NCI-H1694 treated with DMSO at 0.1 percent for 48 hours (cell line): ENCODE measurements at places on chromosomes 12 and 14.

- no peak for DNase-seq
Measured at GRCh38 chr12:38385486-38385885, 68.9 kb downstream of the ALG10B start.

DNA sequence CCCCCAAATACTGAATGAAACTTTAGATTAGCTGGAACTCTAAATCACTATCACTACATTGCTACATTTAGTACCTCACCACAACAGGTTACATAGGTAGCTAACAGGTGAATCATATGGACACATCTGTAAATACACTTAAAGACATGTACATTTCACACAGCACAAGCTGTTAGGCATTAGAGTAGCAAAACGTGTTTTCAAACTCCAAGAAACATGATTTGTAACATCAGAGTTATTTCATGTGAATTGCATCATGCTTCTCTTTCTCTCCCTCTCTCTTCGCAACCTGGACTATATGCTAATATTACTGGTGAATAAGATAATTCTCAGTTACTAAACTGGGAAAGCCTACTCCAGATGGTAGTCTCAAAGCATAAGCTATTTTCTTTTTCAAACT, 4.3 kb downstream of the SEL1L start:
- no peak for DNase-seq

- no peak for DNase-seq
Measured at GRCh38 chr12:64019101-64019500, 174.6 kb downstream of the SRGAP1 start.

DNA sequence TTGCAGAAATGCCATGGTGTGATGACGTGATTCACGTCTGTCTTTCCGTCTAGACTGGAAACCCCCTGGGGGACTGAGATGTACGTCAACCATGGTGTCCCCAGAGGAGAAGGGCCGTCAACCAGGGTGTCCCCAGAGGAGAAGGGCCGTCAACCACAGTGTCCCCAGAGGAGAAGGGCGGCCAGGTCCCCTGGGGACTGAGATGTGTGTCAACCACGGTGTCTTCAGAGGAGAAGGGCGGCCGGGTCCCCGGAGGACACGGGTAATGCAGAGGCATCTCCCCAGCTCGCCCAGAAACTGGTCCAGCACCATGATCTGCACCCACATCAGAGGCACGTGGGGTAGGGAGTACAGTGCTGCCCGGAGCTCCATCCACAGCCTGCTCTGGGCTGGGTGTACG, 30.6 kb upstream of the GALNT9 start:
- no peak for DNase-seq

GRCh38 chr14:79730953-79731352, 480.4 kb downstream of the DIO2 start:
- no peak for DNase-seq

DNA sequence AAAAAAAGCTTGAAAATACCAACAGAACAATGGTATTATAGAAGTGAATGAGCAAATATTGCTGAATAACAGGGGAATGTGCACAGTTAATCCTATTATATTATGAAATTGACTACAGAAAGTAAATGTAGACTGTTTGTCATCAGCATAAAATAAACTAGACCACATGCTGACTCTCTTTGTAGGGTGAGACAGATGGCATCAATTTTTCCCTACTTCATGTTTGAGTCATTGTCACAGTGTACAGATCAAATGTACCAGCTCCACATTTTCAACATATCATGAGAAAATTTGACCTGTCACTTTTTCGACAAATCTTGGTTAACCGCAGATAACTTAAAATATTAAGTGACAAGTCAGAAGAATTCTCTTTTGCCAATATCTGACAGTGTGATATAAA, 421.0 kb downstream of the RPL10L start:
- DNase-seq: no peak

- peak; percentile 47 for DNase-seq
Measured at GRCh38 chr12:132428936-132429601, 60.9 kb upstream of the FBRSL1 start.

DNA sequence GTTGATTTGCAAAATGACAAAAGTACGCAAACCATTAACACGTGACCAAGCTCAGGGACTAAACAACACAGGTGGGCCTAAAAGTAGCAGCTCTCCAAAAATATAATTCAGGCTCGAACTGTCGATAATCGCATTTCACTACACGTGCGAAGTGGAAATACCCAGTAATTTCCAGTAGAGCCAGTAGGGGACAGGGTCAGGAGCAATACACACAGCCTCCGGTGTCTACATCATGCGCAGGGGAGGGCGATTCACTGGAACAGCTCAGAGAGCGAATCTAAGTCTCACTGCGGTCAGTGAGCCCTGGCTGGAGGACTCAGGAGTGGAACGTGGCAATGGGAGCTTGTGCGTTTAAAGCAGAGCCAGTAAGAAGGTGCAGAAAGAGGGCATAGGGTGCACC, 40.4 kb downstream of the SETD3 start:
- DNase-seq: no peak

- DNase-seq: no peak
Measured at GRCh38 chr12:5510251-5510805, 78.4 kb downstream of the NTF3 start.

DNA sequence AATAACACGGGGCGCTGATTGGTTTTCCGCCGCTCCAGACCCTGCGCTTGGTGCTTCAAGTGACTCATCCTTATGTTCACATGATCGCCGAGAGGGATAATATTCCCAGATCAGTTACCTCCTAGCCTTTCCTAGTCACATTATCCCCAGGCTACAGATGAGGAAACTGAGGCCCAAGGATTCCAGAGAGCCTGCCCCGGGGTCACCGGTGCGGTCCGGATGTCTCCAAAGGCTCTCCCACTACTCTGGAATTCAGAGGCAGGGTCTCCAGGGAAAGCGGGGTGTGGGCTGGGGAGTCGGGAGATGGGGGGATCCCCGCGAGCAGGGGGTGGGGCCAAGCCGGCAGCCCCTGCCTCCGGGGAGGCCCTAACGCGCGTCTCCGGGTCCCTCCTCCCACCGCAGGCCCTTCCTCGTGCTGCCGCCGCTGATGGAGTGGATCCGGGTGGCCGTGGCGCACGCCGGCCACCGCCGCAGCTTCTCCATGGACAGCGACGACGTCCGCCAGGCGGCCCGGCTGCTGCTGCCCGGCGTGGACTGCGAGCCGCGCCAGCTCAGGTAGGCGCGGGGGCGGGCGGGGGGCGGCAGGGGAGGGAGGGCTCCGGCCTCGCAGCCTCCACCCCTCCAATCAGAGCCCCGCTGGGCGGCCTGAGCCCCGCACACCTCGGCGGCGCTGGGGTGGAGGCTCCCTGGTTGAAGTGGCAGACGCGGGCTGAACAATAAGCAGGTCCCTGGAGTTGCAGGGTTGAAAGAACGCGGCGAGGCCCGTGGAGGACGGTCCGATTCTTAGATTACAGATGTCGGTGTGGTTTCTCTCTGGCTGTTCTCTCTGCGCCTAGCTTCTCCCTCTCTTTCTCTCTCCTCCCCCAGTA, 104.6 kb upstream of the PWP1 start:
- DNase-seq: no peak

GRCh38 chr12:131893605-131894312, 663 bp upstream of the ULK1 start:
- no peak for DNase-seq

DNA sequence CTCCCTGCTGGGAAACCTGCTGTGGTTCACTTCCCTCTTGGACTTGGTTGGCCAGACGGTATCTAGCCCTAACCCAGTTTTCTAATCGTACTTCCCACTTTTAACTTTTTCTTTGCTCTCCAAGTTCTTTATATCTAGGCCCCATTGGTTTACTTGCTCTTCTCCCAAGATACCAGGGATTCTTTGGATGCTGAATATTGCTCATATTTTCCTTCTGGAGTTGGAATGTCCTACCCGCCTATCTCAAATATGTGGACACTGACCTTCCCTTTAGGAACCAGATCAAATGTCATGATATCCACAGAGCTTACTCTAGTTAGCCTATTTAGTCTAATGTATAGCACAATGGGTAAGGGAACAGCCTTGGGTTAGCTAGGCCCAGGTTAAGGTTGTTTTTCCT, 228.6 kb downstream of the DACT1 start:
- DNase-seq: no peak

GRCh38 chr12:132492951-132493350, 3.0 kb downstream of the FBRSL1 start:
- no peak for DNase-seq

- DNase-seq: no peak
Measured at GRCh38 chr14:95480109-95480886, 36.2 kb downstream of the SYNE3 start.

- no peak for DNase-seq
Measured at GRCh38 chr12:83224012-83224411, 537.3 kb downstream of the TMTC2 start.

- DNase-seq: no peak
Measured at GRCh38 chr12:47107926-47108325, 28.2 kb upstream of the AMIGO2 start.

DNA sequence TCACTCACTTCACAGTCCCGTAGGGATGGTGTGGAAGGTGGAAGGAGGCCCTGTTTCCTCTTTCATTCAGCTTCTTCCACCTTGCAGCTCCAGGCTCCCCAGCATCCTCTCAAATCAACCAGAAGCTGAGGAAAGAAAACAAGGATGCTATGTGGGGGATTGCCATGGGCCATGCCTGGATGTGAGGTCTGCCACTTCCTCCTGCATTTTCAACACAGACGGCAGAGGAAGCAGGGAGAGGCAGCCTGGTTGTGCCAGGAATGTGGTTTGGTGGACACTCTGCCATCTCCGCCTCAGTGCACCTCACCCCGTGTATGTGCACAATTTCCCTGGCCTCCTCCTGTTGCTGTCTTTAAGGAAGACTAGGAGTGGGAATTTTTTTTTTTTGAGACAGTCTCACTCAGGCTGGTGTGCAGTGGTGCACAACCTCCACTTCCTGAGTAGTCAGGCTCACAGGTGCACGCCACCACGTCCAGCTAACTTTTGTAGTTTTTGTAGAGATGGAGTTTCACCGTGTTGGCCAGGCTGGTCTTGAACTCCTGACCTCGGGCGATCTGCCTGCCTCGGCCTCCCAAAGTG, 99.2 kb downstream of the SLC15A4 start:
- no peak for DNase-seq

- DNase-seq: no peak
Measured at GRCh38 chr14:75298187-75298965, 19.7 kb downstream of the FOS start.

- DNase-seq: no peak
Measured at GRCh38 chr14:21025371-21026273, 761 bp upstream of the NDRG2 start.

GRCh38 chr12:119869720-119870119, 7.4 kb downstream of the CIT start:
- peak; percentile 55 for DNase-seq

- DNase-seq: no peak
Measured at GRCh38 chr14:85549697-85550096, 19.8 kb downstream of the FLRT2 start.

DNA sequence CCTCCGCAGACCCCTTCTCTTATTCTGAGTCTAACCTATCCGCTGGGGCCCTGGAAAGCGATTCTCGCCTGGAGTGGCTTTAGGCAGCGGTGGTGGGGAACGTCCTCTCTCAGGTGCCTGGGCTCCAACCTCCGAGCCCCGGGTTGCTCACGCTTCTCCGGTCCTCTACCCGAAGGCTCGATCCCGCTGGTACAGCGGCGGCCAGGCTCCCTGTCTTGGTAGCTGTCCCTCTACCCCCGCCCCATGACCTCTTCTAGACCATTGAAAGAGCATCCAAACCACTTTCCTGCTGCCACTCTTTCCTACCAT, 505 bp upstream of the HEBP1 start:
- peak; percentile 66 for DNase-seq

GRCh38 chr12:110171186-110171538, 47.0 kb downstream of the IFT81 start:
- DNase-seq: no peak

GRCh38 chr12:124357616-124358015, 62.7 kb downstream of the RFLNA start:
- DNase-seq: no peak

DNA sequence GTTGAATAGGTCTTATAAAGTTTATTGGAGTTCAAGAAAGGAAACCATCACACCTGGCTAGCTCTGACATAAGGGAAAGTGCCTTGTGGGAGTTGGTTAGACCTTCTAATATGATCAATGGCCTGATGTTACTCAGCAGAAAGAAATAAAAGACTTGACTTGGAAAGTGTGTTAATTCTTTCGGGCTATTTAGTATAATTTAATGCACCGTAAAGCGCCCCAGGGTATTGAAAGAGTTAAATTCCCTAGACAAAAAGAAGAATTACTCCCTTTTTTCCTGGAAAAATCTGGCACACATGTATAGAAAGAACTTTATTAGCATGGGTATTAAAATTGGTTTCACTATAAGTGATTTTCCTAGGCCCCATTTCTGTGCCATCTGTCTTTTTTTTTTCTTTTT, 1125.7 kb upstream of the FLRT2 start:
- no peak for DNase-seq

DNA sequence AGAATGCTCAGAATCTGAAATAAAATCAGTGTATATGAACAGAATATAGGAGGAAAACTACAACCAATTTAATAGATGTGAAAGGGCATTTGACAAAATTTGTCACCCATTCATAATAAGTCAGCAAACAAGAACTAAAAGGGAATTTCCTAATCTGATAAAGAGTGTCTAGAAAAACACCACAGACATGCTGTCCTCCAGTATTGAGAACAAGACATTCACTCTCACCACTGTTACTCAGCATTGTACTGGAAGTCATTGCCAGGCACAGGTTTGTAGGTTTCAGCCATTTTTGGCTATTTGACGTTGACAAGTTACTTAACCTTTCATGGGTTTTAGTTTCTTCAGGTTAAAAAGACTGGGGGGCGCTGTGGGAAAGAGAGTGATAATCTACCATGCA, 13.2 kb downstream of the EIF2S1 start:
- no peak for DNase-seq

- no peak for DNase-seq
Measured at GRCh38 chr12:3304436-3305165, 186.4 kb upstream of the PRMT8 start.

DNA sequence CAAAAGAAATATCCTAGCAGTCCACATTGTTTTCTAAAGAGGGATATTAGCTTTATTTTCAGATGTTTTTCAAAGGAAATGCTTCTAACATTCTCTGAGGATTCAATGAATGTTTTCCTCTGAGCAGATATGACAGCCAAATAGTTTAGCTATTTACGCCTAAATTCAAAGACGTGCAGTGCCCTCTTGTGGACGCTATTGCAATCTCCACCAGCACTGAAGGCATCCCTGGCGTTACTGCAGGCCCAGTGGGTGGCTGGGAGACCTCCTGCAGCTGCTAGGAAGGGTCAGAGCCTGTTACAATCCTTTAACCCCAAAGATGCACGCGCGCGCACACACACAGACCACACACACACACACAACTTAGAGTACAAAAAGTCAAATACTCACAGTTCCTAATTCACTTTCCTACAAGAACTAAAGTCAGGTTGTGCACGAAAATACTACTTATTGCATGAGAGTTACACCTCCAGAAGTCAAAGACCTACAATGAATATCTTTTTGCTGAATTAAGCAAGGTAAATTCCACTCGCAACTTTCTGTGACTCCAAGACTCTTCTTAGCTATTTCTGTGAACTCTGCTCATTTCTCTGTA, 589.3 kb upstream of the TMEM132C start:
- DNase-seq: peak; percentile 21
